ENCODE measurements at places on chromosomes 7 and 10.

DNA sequence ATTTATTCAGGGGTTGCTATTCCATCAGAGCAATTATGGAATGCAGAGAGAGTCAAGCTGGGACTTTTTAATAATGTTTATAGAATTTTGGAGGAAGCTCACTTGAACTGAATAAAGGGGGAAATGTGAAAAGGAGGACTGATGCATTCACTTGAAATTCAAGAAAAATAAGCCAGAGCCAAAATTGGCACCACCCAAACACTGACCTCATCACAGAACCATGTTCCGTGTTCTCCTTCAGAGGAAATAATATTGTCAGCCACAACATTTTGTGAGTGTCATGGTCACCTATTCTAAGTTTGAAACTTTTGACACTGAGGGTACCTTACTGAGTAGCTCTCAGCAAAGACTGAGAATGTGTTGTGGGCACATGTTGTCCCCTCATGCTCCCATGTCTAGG is 207.0 kb downstream of the ANK3 start:
- peak; percentile 53 for DNase-seq

GRCh38 chr7:116434820-116435341 is 64.7 kb upstream of the CAV2 start:
- peak; percentile 63 for DNase-seq

GRCh38 chr7:146359176-146359575 is 242.6 kb downstream of the CNTNAP2 start:
- peak; percentile 65 for DNase-seq

GRCh38 chr10:124560377-124561105 is 98.9 kb downstream of the LHPP start:
- peak; percentile 85 for DNase-seq

- DNase-seq, result peak; percentile 29
Measured at GRCh38 chr10:14665304-14665703, 109.4 kb downstream of the FAM107B start.

Data from adipocyte (in vitro differentiated cells).